ENCODE measurements at places on chromosomes 6 and 20.

DNA sequence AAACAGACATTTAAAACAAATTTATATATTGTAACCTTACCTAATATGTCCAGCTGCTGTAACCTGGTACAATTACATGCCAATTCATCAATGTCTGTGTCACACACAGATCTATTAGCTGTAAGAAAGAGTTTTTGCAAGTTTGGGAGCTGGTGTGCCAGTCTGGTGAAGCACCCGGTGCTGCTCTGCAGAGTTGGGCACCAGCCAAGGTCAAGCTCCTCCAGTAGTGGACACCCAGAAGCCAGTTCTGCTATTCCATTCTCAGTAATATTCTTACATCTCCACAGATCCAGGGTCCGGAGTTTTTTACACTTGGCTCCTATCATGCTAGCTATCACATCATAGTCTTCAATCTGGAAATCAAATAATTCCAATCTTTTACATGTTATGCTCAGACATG is 41.0 kb downstream of the POU3F2 start:
- no peak for DNase-seq

- no peak for DNase-seq
These were observed 505.9 kb upstream of the CHD6 start for GRCh38 chr20:42123981-42124473.

- no peak for DNase-seq
These were observed 7.3 kb upstream of the MAVS start for GRCh38 chr20:3839328-3839727.

- no peak for DNase-seq
These were observed 12.9 kb upstream of the CEP85L start for GRCh38 chr6:118663993-118664985.

DNA sequence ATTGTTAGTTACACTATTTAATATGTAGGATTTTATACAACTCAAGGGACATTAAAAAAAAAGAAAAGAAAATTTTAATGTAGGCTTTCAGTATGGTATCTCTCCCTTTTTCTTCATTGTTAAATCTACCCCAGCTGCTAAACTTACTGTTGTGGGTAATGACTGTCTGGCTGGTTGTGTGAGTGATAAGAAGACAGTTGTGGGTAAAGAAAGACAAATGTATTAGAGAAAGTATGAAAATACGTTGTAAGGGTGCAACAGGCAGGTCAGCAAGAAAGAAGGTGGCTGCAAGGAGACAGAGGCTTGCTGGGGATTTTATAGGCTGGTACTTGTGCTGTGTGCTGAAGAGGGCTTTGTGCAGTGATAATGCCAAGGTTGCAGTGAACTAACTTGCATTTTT is 91.4 kb upstream of the FOXO3 start:
- DNase-seq = no peak

DNA sequence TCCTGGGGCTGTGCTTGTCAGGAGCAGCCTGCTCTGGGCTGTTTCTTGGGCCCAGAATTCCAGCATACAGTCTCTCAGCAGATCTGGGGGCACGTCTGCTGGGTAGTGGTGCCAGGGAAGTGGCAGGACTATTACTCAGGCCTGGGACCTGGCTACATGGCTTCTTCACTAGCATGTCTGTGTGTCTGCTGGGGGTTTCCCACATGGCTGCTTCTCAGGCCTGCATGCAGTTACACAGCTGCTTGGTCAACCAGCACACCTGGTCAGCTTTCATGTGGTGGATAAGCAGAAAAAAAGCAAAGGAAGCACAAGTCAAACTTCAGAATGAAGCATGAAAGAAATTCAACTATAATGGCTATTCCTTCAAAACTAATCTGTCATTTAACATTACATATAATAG is 316.2 kb upstream of the NOX3 start:
- DNase-seq = no peak

- DNase-seq = no peak
These were observed 312.8 kb upstream of the PTCHD4 start for GRCh38 chr6:48423640-48424365.

DNA sequence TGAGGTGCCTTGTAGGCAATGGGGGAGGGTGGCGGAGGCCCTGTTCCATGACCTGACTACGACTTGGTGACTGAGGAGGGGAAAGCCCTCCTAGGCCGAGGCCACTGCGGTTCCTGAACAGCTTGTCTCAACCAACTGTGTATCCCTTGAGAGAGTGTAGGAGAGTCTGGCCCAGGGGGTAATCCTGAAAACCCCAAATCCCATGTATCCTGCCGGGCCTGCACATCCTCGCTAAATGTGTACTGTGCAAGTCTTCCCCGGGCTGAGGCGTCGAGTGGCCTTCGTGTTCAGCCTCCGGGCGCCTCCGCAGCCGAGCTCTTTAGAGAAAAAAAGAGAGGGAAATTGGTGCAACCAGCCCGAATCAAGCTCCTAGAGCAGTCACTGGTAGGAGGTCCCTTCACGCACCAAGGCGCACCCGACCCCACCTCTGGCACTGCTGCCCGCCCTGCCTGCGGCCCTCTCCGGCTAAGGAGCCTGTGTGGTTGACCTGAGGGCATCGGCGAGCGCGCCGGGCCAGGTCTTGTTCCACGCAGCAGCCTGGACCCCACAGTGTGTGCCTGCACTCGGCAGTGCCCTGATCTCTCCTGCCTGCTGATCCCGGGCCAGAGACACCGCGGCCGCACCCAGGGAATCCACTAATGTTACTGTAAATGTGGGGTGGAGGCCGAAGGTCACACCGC is 7.3 kb downstream of the SIM1 start:
- DNase-seq = no peak

DNA sequence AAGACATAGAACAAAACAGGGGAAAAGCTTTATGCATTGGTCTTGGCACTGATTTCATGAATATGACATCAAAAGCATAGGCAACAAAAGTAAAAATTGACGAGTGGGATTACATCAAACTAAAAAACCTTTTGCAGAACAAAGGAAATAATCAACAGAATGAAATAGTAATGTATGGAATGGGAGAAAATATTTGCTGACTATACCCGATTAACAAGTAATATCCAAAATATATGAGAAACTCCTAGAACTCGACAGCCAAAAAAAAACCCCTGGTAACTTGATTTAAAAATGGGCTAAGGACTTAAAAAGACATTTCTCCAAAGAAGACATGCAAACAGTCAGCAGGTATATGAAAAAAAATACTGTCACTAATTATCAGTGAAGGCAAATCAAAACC is 231.7 kb upstream of the MAN1A1 start:
- DNase-seq = no peak

DNA sequence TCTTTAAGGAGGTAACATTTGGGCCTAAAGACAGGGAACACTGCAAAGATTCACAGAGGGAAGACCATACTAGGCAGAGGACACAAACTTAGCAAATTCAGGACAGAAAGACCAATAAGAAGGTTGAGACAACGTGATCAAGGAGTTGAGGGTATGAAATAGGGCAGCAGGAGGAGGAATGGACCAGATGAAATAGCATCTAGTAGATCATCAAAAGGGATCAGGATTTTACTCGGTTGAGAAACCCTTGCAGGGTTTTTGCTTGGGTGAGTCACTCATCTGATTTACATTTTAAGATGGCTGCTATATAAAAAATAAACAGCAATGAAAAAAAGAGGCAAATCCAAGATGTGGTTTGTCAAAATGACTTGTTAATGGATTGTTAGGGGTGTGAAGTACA is 4.7 kb downstream of the BCLAF1 start:
- DNase-seq = no peak

DNA sequence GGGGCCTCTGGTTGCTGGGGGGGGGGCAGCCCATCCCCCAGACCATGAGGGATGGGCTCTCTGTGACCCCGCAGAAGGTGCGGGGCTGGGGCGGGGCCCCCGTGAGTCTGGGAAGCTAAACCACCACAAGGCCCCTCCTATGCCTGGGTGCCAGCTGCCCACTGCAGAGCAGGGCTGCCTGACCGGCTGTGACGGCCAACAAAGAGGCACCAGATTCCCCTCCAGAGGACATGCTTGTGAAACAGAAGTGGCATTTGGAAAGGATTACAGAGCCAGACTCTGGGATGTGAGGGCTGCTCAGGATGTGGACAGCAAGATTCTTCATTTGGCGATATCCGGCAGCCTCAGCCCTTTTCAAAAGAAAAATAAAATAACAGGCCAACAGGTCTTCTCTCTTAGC is 16.5 kb upstream of the NTSR1 start:
- no peak for DNase-seq

GRCh38 chr20:13644010-13644409 is 5.3 kb upstream of the TASP1 start:
- no peak for DNase-seq

DNA sequence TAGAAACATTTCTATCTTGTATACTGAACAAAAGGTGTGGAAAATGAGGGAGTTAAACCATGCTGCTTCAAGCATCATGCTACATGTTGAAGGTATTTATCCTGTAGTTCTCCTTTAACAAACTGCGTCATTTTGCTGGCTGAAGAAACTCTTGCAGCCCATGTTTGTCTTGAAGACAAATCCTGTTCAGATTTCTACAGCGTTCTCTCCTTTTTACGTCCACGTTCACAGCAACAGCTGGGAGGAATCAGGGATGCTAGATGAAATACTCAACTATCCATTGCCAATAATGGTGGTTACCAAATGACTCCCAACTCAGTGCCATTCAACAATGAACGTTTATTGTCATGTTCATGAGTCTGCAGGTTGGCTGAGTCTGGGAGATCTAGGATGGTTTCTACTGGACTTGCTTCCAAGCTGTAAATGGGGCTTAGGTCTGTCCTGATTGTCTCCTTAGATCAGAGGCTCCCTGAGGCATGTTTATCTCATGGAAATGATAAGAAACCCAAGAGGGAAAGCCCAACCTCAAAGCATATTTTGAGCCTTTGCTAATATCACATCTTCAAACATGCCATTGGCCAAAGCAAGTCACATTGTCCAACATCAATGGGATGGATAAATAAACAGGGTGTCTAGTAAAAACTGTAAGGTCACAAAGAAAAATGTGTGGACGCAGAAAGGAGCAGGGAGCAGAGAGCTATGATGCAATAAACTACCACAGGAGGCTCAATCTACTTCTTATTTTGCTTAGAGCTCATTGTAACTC is 2.7 kb upstream of the PLCB1 start:
- no peak for DNase-seq

DNA sequence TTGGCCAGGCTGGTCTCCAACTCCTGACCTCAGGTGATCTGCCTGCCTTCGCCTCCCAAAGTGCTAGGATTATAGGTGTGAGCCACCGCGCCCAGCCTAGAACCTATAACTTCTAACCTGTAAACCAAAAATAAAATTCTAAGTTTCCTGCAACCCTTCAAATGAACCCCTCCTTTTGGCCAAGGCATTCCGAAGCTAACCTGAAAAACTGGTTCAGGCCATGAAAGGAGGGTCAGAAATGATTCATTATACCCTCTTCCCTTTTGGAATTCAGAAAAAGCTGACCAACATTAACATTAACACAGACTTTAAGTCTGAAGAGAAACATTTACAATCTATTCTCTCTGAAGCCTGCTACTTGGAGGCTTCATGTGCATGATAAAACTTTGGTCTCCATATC is 165.1 kb downstream of the TINAG start:
- no peak for DNase-seq

DNA sequence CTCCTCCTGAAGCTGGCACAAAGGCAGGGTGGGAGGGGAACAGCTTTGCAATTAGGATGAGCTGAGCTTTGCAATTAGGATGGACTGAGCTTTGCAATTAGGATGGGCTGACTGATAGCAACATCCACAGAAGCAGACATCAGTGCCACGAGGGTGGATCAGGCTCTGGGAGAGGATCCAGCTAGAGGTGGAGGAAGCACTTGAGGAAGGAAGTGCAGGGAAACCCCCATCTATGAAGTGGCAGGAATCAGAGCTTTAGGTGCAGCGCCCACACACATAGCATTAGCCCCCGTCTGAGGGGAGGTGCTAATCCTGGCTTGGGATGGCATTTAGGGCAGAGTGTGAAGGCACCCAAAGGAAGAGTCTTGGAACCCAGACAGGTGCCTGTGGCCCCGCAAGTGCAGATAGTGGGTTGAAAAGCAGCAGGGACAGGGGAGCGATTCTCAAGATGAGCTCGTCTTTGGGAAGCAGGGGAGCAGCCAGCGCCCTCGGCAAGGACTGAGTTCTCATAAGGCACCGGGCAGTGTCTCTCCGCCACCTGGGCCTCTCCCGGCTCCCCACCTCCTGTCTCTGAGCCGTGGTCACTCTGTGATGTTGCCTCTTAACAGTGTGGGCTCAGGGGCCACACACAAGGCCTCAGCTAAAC is 12.0 kb upstream of the THBS2 start:
- no peak for DNase-seq

- DNase-seq = no peak
These were observed 621.0 kb upstream of the NRSN1 start for GRCh38 chr6:23505026-23505425.

DNA sequence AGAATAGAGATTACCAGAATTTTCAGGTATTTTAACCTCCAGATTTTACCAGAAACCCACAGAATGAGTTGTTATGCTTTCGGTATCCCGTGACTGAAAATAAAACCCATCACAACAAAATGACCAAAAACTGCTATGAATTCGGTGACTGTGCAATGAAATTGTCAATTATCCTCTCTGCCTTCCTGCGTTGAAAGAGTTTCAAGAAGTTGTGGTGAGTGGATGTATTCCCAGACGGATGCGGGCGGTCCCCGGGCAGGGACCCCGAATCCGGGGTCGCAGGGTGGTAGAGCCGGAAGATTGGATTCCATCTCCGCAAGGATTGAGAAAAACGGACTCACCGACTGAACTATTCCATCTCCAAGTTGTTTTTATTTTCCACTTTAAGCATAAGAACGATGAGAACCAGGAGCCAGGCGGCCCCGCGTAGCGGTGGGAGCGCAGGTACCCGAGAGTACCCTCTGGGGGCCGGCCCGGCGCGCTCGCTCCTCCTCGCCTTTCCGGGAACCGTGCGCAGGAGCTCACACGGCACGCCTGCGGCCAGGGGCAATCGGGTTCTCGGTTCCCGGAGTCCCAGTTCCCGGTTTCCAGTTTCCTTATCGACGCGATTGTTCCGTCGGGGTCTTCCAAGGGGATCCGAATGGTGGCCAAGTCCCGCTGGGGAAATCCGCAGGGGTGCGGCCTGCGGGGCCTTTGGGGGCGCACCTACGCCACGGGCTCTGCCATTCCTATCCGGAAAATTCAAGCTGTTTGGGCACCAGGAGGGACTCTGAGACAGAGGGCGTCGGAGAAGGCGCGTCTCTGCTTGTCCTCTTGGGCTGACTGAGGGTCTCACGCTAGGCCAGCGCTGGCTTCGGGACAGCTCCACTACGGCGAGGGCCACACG is 104.9 kb upstream of the PRDM1 start:
- DNase-seq = no peak

GRCh38 chr20:9110916-9111432 is 42.1 kb downstream of the PLCB4 start:
- no peak for DNase-seq

Data from NCI-H510A treated with DMSO at 0.1 percent for 48 hours (cell line).